ENCODE measurements at places on chromosomes 6 and 20.
A peak's percentile ranks its signal among the peaks of the same experiment; 100 is the strongest.

DNA sequence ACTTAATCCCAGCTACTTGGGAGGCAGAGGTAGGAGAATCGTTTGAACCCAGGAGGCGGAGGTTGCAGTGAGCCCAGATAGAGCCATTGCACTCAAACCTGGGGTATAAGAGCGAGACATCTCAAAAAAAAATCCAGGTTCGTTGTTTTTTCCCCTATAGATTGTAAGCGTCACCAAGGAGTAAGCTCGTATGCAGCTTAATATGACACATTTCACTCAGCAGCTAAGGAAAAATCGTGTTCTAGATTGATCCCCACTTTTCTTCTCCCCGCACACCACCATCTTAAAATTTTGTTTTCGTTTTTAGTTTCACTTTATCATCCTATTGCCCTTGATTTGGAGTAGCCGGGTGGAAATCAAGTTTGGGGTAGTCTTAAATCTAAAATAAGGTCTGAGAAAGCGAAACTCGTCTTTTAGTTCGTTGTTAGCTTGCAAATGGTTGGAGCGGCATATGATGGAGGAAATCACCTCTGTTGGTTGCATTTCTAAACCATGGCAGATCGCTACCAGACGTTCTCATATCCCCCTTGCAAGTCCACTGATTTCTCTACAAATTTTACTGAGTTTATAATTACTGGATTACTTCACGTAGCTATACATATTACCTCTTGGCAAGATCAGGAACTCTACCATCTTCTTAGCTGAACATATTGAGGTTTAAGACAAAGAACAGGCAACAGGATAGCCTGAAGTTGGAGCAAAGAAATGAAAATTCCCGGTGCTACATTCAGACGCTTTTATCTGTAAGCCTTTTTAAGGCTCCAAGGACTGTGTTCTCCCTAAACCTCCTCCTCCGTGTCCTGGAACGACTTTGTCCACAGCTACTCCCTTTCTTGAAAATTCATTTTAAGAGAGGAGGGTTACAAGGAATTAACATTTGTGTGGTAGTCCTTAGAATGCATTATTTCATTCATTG lies 91.1 kb upstream of the BTN3A2 start:
- peak; percentile 83 for DNase-seq

DNA sequence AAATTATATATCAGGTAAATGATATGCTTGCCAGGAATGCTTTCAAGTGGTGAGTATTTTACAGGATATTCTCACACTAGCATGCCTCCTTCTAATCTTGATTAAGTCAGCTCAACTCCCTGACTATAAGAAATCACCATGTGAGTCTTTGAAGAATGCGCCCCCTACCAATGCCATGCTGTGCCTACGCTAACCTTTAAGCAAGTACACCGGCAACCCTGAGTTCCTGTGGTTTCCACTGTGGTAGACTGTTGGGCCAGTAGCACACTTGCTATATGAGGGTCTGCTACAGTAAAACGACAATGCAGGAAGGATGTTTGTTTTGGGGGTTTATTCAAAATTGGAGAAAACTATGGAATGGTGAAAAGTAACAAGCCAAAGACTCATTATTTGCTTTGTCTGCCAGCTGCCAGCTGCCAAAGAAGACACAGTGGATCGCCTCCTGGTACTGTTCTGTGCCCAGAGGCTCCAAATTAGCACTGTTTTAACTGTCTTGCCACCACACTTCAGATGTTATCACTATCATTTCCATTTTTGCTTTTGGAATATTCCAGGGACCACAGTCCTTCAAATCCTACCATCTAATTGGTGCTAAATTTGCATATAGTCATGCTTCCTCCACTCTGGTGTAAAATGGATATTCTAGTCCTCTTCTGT lies 333.5 kb downstream of the RNGTT start:
- no peak for DNase-seq

GRCh38 chr6:123518441-123519188 lies 118.1 kb downstream of the TRDN start:
- no peak for DNase-seq

DNA sequence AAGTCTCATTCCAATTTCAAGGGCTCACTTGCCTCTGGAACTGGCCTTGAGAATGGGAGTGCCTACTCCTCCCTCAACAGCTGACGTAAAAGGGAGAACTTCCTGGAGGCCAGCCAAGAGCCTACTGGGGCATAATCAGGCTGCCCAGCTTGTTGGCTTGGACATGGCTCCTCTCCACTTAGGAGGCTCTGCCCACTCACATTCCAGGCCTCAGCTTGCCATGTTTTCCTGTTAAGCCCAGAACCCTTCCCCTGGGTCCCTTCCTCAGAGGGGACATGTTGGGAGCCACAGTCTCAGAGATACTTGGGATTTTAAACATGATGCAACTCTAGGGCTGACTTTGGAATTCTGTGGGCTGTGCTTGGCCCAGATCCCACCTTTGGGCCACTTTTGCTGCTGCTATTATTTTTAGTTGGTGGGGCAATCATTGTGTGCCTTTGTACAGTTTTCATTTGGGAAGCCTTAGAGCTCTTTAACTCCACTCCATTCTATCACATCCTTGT lies 31.5 kb upstream of the ADTRP start:
- DNase-seq: no peak

GRCh38 chr6:100484474-100484873 lies 19.8 kb upstream of the SIM1 start:
- no peak for DNase-seq

DNA sequence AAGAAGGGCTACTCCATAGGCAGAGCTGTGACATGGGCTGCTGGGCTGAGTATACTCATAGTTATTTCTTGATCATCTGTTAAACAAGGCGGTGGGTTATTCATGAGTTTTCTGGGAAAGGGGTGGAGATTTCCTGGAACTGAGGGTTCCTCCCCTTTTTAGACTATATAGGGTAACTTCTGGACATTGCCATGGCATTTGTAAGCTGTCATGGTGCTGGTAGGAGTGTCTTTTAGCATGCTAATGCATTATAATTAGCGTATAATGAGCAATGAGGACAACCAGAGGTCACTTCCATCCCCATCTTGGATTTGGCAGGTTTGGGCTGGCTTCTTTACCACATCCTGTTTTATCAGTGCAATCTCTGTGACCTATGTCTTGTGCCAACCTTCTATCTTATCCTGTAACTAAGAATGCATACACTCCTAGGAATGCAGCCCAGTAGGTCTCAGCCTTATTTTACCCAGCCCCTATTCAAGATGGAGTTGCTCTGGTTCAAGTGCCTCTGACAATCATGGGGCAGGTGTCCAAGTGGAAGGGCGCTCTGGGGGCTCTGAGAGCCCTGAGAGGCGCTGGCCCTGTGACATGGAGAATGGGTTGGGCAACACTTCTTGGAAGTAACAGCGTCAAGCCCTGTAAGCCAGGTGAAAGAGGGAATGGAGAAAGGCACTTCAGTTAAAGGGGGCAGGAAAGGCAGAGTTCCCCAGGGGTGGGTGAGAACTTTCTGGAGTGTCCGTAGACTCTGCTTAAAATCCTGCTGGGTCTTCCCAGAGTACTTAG lies 354.2 kb upstream of the SULF2 start:
- DNase-seq: no peak

DNA sequence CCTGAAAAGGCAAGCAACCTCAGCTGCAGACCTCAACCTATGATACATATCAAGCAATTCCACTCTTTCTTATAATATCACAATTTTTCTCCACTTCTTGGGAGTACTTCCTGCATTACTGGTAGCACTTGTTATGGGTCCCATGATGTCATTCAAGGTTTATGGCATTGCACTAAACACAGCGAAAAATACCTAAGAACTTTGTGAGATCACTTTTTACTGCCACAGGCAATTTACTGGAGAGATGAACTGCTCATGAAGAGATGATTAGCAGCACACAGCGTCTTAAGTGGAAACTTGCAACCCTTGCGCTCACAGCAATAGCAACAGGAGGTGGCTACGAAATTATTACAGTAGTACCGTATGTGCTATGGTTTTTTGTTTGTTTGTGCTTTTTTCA lies 19.3 kb upstream of the RIMS4 start:
- DNase-seq: no peak

- no peak for DNase-seq
Observed at GRCh38 chr20:32451682-32452461, 93.7 kb downstream of the ASXL1 start.

- no peak for DNase-seq
Observed at GRCh38 chr20:19000078-19000477, 186.5 kb downstream of the SCP2D1 start.

- DNase-seq: no peak
Observed at GRCh38 chr6:164185471-164185871, 771.0 kb downstream of the QKI start.

DNA sequence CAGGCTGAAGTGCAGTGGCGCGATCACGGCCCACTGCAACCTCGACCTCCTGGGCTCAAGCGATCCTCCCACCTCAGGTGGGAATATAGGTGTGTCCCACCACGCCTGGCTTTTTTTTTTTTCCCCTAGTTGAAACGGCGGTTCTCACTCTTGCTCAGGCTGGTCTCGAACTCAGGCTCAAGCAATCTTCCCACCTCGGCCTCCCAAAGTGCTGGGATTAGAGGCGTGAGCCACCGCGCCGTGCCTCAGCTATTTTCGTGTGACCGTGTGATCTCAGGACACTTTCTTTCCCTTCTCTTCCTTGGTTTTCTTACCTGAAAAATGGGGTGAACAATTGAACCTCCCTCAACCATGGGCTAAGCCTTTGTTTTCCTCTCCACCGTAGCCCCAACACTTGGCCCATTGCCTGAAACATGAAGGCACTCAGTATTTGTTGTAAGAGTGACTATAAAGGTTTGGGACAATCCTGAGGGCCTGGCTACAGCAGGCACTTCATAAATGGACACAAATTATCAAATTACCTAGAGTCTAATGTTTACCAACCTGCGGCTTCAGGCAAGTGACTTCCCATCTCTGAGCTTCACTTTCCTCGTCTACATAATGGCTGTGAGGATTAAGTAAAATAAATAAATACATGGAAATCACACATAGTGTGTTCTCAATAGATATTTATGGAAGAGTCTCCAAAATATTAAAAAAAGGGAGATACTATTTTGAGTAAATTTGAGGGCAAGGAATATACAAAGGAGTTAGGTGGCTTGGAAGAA lies 31.4 kb upstream of the ID1 start:
- no peak for DNase-seq

DNA sequence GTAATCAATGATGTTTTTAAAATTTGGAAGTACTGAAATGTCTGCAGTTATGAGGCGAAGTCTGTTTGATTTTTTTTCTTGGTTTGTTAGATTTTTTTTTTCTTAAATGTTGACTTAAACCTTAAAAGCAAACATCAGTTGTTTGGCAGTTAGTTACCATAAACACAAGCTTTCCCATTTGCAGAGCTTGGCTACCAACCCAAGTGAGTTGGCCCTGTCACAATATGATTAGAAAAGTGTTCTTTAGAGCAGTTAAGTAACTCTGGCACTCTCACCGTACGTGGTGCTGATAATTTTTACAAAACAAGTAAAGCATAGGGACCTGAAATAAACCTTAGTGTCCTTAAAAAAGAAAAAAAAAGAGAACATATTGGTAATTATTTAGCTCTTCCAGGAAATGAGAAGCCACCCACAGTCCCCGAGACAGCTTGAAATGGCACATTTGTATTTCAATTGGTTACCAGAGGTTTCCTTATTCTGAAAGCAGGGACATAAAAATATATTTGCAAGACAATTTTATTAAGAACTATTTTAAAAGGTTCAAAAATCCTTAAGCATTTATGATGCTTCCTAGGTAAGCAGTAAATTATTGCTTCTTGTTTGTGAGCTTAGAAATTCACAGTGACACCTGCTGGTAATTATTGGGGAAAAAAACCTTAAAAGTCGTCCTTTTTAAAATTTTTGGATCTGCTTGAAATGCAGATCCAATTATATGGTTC lies 3.9 kb downstream of the HEY2 start:
- peak; percentile 56 for DNase-seq

DNA sequence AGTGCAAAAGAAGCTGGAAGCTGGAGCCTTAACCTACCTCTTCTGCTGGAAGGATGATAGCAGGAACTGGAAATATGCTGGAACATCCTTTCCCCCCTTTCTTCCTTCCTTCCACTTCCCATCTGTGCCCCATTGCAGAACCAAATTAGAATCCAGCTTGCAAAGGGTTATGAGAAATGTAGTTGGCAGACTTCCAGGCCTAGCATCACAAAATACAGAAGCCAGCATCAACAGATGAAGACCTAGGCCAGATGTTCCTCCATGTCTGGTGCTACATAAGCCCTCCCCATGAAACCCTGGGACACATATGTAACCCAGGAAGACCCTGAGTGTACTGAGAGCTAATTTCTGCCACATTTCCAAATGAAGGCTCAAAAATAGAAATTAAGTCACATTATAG lies 40.0 kb upstream of the TFAP2B start:
- DNase-seq: no peak

DNA sequence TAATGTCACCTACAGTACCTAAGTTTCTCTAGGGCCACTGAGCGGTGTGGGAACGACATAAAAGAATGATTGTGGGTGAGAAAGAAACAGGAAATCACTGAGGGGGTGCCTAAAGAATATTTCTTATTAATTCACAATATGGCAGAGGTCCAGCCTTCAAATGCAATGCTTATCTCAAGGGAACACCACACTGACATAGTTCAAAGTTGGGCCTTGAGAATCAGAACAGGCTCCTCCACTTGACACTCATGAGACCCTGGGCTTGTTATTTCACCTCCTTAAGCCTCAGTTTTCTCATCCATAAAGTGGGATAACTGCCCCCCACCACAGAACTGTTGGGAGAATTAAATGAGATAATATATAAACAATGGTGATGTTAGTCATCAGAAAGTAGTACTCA lies 40.4 kb upstream of the ARHGAP18 start:
- DNase-seq: peak; percentile 37

GRCh38 chr6:36381502-36382389 lies 5.7 kb downstream of the ETV7 start:
- DNase-seq: no peak

DNA sequence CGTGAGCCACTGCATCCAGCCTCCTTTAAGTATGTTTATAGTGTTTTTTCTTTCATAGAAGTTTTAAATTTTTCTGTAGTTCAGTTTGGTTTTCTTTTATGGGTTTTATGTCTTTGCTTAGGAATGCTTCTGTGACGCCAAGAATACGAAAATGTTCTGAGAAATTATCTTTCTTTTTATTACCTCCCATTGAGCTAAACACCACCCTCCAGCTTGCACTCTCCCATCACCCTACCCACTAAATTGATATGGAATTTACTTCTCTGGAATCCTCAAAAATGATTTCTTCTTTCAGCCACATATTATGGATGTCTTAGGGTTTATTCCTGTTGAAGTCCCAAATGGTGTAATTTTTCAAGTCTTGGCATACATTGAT lies 38.1 kb downstream of the JARID2 start:
- no peak for DNase-seq

- DNase-seq: no peak
Observed at GRCh38 chr20:14374196-14374595, 36.8 kb upstream of the FLRT3 start.

GRCh38 chr6:113978084-113978675 lies 7.2 kb upstream of the HDAC2 start:
- DNase-seq: no peak

GRCh38 chr20:41213150-41213820 lies 75.9 kb downstream of the PLCG1 start:
- no peak for DNase-seq

- no peak for DNase-seq
Observed at GRCh38 chr6:145967549-145967948, 3.4 kb upstream of the SHPRH start.
